Activated effector memory CD4-positive, alpha-beta T cell treated with Interleukin-2 at 50 U/mL for 16 hours (primary cell): ENCODE measurements at places on chromosomes 3 and 15.

GRCh38 chr15:49748791-49749190 is 127.9 kb downstream of the DTWD1 start:
- DNase-seq = no peak

- no peak for DNase-seq
Observed at GRCh38 chr3:65144791-65145351, 457.1 kb upstream of the ADAMTS9 start.

DNA sequence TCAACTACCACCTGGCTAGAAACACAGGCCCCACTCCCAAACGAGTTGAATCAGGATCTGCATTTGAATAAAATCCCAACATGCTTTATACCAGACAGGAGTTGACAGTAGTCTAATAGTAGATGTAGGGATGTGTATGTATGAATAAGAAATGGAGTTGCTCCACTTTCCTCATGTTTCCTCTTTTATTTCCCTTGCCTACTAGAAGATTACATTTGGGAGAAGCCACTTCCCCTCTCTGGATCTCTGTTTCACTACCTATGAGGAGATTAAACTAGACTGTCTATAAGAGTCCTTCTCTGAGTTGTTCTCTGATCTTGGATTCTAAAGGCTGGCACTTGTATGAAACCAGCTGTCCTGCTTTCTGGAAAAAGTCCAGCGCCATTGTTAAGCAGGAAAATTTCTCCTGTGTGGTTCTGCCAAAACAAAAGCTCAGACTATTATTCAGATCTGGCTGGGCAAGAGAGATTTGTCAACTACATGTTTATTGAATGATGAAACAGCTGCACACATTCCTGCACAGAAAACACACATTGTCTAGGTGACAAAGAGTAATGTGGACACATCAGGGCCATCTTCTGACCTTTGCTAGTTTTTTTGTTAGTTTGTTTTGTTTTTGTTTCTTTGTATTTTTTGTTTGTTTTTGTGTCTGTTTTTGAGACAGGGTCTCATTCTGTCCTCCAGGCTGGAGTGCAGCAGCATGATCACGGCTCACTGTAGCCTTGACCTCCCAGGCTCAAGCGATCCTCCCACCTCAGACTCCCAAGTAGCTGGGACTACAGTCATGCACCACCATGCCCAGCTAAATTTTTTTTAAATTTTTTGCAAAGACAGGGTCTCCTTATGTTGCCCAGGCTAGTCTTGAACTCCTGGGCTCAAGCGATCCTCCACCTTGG is 29.9 kb downstream of the ACP3 start:
- DNase-seq = no peak

DNA sequence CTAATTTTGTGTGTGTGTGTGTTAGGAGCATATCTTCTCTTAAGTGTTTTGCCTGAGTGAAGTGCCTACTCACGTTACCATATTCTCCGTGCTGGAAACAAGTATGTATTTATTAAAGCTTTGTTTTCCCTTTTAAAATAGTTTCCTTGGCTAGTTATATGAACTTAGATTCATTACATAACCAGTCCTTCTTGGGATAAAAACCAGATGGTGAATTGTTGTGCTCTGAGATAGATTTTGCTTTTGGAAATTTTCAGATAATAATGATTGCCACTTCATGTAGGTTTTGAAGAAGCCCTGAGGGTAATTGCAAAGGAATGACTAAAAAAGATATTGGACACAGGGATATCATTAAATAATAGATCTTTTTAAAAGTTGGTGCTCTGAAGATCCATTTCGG is 390.2 kb upstream of the SGO1 start:
- no peak for DNase-seq

DNA sequence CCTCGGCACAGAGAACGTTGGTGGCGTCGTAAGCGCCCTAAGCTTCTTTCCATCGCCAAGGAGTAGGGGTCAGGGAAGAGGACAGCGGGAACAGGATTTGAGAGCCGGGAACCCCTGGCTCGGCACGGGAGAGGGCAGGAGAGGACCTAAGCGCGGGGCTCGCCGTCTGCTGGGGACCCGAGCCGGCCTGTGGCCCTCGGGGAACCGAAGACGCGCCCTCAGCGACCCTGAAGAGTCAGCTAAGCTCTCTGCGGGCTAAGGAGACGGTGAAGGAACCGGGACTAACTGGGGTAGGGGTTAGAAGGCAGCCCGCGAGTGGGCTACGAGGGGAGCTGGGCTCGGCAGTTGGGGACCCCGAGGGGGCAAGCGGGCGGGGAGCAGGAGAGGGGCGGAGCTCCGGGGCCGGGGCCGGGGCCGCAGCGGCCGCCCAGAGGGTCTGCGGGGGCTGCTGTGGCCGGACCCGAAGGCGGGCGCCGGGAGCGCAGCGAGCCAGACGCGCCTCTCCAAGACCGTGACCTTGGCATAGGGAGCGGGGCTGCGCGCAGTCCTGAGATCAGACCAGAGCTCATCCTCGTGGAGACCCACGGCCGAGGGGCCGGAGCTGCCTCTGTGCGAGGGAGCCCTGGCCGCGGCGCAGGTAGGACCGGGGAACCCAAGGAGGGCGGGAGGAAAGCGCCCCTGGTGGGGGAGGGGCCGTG is 574 bp downstream of the CASR start:
- no peak for DNase-seq

GRCh38 chr3:66312039-66312438 is 91.2 kb downstream of the SLC25A26 start:
- peak; percentile 23 for DNase-seq
